Epithelial cell of proximal tubule (primary cell): ENCODE measurements at places on chromosomes 13 and 19.

GRCh38 chr19:14449321-14449720 lies 16.2 kb downstream of the PKN1 start:
- no peak for DNase-seq

DNA sequence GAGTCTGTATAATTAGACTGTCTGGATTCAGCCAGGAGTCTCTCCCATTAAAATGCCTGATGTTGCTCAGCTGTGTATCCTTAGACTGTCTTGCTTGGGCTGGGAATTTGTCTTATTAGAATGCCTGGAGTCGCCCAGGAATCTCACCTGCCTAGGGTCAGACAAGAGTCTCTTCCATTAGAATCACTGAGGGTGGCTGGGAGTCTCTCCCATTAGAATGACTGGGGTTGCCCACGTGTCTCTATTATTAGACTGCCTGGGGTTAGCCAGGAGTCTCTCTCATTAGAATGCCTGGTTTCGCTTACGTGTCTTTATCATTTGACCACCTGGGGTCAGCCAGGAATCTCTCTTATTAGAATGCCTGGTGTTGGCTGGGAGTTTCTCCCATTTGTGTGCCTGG lies 1450.0 kb downstream of the UQCRFS1 start:
- no peak for DNase-seq

GRCh38 chr19:35822579-35822978 lies 9.9 kb upstream of the PRODH2 start:
- no peak for DNase-seq

DNA sequence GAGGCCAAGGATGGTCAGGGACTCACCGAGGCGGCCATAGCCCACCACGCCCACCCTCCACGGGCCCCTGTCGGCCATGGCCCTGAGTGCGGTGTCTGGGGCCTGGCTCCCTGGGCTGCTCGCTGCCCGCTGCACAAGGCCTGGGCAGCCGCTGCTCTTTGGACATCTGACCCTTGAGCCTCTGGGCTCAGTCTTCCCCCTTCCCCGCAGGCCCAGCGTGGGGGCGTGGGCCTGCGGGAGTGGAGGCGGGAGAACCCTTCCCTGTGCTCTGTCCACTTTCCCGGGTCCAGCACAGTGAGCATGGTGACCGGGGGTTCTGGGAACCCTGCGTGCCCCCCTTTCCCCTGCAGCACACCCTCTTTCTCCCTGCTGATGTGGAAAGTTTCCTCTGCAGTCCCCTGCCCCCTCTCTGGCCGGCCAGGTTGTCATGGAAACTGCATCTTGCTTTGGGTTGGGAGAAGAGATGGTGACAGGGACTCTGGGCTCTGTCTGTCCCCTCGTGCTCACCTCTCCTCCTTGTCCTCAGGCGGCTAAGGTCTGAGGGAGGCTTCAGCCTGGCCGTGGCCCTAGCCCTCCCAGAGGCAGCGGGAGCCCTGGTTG lies at the start of gene ASPDH:
Gene ASPDH, minus strand, starts transcription at position 168 of the 600 bp plus-strand sequence. Its CDS starts 90 bp downstream, at position 78.
- DNase-seq: no peak

- DNase-seq: no peak
These were observed 23.4 kb upstream of the CEACAM21 start for GRCh38 chr19:41552558-41552957.

DNA sequence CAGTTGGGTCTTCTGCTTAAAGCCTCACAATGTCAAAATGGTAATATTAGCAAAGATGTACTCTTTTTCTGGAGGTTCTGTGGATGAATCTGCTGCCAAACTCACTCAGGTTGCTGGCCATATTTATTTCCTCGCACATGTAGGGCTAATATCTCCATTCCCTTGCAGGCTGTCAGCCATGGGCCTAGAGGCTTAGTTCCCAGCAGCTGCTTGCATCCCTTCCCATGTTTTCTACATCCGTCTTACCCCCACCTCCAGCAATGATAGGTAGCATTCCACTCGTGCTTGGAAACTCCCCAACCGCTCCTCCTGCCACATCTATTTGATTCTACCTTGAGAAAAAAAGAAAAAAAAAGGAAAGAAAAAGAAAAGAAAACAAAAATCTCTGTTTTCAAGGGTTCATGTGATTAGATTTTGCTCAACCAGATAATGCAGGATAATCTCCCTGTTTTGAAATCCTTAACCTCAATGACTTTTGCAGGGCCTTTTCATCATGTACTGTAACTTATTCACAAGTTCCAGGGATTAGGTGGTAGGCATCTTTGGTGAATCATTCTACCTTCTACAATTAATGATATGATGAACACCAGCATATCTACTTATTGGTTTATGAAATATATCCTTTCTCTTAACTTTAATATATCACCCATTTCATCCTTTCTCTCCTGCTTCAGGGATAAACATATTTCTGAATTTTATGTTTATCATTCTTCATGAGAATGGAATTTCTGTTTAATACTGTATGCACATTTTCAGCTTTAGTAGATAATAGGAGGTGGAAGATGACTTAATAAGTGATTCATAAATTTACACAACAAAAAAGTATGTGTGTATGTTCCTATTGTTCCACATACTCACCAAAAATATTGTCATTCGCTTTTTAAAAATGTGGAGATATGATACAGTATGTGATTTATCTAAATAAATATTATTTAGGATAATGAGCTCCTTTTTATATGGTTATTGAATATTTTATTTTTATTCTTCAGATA lies 931.9 kb downstream of the SLITRK5 start:
- DNase-seq: no peak
